Fibroblast of pulmonary artery (primary cell): ENCODE measurements at places on chromosomes 16 and 17.

DNA sequence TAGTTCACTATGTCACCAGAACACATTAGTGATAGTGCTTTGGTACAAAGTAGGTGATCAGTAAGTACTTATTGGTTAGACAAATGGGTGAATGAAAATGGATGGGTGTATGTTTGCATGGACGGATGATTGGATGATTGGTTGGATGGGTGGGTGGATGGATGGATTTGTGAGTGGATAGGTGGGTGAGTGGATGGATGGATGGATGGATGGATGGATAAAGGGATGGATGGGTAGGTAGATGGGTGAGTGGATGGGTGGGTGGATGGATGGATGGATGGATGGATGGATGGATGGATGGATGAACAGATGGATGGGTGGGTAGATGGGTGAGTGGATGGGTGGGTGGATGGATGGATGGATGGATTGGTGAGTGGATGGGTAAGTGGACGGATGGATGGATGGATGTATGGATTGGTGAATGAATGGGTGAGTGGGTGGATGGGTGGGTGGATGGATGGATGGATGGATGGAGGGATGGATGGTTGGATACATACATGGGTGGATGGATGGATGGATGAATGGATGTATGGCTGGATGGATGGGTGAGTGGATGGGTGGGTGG lies 225.3 kb upstream of the GSE1 start:
- no peak for DNase-seq

GRCh38 chr17:29003289-29003688 lies 2.5 kb downstream of the SEZ6 start:
- no peak for DNase-seq

DNA sequence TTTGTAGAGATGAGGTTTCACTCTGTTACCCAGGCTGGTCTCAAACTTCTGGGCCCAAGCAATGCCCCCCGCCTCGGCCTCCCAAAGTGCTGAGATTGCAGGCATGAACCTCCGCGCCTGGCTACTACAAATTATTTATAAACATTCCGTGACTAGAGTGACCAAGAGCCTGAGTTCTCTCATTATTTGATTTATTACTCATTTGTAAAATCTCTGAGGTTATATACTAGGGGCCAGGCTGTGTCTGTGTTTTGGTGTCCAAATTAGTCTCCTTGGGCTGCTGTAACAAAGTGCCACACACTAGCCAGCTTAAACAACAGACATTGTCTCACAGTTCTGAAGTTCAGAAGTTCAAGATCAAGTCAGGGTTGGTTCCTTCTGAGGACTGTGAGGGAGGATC lies 70.8 kb upstream of the ELAC2 start:
- DNase-seq = no peak

- DNase-seq = peak; percentile 80
These were observed 6.5 kb downstream of the CPNE7 start for GRCh38 chr16:89581861-89582563.

DNA sequence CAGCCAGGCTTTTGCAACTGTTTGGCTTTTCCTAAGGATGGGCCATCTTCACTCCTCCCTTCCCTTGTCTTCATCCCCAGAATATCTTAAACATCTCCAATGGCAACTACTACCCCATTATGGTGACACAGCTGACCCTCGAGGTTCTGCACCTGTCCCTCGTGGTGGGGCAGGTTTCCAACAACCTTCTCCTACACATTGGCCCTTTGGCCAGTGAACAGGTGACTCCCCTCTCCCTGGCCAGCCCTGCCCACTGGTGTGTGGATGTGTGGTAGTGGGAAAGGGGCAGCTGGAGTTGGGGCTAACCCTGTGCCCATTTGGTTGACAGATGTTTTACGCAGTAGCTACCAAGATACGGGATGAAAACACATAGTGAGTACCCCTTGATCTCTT lies 4.7 kb downstream of the TMEM106A start:
- no peak for DNase-seq

GRCh38 chr16:10619271-10619849 lies 39.0 kb upstream of the EMP2 start:
- DNase-seq = no peak

- DNase-seq = peak; percentile 87
These were observed 10.6 kb downstream of the CALCOCO2 start for GRCh38 chr17:48841395-48841831.

GRCh38 chr16:66128371-66128770 lies 238.1 kb upstream of the CDH5 start:
- DNase-seq = no peak

GRCh38 chr17:61449707-61450640 lies 2.2 kb upstream of the TBX4 start:
- DNase-seq = no peak

- DNase-seq = no peak
These were observed 57.8 kb downstream of the BAHCC1 start for GRCh38 chr17:81453076-81453475.

GRCh38 chr17:16273499-16273898 lies 56.5 kb downstream of the PIGL start:
- peak; percentile 24 for DNase-seq

- no peak for DNase-seq
These were observed 11.6 kb downstream of the CUEDC1 start for GRCh38 chr17:57943645-57944044.

DNA sequence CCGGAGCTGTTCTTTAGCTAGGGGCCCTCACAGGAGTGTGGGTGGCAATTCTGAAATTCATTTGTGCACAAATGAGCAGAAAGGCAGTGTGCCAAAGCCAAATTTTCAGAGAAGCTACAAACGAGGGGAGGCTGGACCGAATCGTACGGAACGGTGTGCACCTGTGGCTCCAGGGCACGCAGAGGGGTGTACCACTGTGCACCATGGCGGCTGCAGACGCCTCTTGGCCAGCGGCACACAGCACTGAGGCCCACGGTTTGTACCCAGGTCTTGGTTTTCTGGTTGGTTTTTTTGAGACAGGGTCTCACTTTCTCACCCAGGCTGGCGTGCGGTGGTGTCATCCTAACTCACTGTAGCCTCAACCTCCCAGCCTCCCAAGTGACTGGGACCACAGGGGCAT lies 14.9 kb downstream of the CHMP1A start:
- no peak for DNase-seq

DNA sequence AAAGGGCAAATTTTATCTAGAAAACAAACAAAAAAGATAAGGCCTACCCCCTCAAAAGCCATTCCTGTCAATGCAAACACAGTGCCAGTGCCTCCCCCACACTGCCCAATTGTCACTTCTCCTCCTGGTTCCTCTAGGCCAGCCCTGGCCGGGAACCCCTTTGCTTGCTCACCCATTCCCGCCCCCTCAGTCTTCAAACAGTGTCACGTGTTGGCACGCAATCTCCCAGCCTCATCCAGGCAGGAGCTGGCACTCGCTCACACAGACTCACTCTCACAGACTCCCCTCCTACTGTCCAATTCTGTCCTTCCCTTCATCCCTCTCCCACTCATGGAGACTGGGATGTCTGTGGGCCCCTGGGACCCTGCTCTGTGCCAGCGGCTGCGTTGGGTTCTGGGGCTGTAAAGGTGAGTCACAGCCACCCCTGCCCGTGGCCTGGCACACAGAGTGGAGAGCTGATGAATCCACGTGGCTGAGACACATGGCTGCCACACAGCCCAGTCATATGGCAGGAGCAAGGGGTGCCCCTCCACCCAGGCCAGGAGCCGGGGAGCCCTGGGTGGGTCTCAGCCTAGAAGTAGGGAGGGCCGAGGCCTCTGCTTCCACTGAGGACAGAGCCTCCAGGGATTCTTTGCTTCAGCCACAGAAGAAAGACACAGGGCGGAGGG lies 54.8 kb downstream of the VAC14 start:
- peak; percentile 83 for DNase-seq

DNA sequence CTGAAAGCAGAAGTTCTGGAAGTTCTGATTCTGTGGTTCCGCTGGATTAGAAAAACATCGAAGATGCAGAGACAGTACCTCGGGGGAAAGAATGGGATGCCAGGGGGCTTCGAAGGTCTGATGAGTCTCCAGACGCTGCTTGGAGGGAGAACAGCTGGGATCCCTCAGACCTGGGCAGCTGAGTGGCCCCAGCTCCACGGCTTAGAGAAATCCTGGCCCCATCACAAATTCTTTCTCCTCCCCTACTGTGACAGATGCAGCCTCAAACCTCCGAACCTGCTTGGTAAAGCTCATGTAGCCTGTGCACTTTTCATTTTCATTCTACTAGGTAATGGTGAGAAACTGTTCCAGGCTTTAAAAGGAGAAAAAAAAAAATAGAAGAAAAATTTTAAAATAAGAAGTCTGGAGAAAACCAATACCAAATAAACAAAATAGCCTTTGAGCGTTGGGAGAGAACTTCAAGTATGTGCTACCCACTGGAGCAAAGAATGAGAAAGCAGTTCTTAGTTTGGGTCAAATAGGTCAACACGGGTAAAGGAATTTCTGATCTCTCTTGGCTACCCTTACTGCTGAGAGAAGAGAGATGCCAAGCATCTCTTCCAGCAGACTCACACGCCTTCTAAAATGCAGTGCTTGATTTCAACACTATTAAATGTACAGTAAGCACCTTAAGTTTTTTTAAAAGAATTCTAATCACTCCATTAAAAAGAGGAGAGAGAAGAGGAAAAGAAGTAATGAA lies 19.9 kb downstream of the MAF start:
- DNase-seq = no peak

DNA sequence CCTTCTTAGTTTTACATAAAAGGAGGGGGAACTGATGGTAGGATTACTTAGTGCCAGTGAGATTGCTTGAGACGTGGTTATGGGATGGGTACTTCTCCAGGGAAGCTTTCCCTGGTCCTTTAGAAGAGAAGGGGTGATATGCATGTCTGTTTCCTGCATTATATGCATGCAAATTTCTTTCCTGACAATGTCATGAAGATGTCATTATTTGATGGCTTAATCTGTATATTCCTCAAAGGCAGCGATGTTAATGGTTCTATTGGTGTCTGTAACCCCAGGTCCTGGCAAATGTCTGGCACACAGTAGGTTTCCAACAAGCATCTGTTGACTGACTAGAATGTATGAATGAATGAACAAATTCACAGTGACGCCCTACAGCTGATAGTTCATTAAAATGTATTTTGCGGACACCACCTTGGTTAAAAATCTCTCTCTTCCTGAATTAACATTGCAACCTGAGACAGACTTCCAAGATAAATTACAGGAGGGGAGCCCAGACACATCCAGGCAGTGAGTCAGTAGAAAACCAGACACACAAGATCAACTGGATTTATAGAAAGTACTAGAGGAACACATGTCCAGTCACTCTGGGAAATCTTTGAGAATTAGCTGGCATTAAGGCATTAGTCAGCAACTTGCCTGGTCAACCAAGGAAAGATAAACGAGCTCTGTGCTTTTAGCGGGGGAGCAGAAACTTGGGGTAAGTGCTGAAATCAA lies 293.4 kb downstream of the XYLT1 start:
- DNase-seq = no peak

DNA sequence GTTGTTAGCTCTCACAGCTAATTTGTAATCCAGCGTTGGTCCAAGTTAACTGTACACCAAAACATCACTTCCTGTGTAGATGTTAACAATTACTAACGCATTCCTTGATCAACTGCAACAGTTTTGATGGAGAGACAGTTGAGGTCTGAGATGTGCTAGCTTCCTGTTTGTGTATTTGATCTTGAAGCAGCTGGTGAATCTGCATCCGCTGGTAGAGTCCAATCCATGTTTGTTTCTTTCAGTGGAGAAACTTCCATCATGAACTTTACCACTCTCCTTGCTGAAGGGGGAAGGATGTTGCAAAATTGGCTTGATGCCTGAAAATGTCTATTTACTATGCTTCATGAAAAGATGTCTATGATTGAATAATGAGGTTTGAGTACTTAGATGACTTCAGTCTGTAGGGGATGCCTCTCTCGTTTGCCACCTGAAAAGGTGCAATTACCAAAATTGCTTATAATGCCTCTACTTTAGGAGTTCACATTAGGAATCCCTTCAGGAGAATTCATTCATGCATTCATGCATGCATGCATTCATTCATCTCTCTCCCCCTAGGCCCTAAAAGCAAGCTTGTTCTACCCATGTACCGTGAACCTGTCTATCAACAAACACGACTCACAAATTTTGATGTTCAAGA lies 39.6 kb upstream of the ZKSCAN2 start:
- DNase-seq = no peak

- peak; percentile 27 for DNase-seq
These were observed 25.8 kb downstream of the ADCY9 start for GRCh38 chr16:4090351-4090851.

DNA sequence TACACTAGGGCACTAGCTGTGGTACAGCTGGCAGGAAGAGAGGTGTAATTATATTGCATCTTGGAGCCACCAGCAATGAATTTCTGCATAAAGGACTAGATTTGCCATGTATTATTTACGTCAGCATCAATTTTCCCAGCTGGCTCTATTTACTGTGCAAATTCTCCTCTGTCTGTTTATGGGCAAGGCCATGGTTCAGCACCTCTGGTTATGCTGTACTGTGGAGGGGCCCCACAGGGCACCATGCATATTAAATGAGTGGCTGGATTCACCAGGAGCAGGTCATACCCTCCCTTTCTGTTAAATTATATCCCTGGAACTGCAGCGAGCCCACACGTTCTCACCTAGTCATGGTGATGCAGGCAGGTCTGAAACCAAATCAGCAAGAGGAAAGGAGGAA lies 19.8 kb downstream of the RAD51D start:
- no peak for DNase-seq

DNA sequence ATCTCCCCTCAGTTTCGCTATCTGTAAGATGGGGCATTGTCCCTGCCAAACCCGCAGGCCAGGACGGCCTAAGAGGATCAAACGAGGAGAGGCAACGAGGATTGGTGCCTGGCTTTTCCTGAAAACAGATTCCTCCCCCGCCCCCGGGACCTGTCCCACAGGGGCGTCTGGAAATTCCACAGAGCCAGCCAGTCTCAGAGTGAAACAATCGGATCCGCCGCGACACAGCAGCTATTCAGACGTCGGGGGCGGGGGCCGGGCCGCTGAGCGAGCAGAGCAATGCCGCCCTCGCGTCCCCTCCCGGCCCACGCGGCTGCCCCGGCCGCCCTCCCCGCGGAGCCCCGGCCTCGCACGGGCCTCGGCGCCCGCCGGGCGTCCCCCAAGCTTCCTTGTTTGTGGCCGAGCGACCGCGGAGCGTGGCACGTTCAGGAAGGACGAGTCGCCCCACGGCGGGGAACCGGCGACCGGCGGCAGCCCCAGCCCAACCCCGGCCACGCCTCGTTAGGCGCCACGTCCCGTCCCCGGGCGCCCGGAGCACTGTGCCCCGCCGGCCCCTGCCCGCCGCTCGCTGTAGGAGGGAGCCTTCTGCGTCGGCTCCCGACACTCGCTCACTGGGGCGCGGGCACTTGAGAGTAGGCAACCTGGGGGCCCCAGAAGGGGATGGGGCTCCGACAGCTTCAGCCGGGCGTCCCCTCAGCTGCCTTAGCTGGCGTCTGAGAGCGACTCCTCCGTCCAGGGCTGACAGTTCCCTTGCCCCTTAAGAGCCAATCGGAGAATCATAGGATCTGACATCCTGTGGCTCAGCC lies 29.6 kb upstream of the PHOSPHO1 start:
- DNase-seq = peak; percentile 81
